CD4-positive, alpha-beta T cell (primary cell): ENCODE measurements at places on chromosomes 1 and 21. TPM values are rescaled to one million over a fixed set of nuclear protein-coding genes. Genes with fewer than 3 reads are reported as not detected.

Gene FCGR3A
- 0.25 TPM for total RNA-seq

Gene FAM43B
- total RNA-seq, result not detected

Gene AK5
- total RNA-seq, result 32.0 TPM

Gene TSACC
- not detected for total RNA-seq

Gene RASSF5
- 153 TPM for total RNA-seq

Gene BSND
- not detected for total RNA-seq

Gene MYBPH
- total RNA-seq, result not detected

Gene CAPZB
- total RNA-seq, result 173 TPM

Gene PPIH
- 29.4 TPM for total RNA-seq

- no peak for DNase-seq
Measured at GRCh38 chr1:57327336-57327735, 96.5 kb downstream of the DAB1 start.

DNA sequence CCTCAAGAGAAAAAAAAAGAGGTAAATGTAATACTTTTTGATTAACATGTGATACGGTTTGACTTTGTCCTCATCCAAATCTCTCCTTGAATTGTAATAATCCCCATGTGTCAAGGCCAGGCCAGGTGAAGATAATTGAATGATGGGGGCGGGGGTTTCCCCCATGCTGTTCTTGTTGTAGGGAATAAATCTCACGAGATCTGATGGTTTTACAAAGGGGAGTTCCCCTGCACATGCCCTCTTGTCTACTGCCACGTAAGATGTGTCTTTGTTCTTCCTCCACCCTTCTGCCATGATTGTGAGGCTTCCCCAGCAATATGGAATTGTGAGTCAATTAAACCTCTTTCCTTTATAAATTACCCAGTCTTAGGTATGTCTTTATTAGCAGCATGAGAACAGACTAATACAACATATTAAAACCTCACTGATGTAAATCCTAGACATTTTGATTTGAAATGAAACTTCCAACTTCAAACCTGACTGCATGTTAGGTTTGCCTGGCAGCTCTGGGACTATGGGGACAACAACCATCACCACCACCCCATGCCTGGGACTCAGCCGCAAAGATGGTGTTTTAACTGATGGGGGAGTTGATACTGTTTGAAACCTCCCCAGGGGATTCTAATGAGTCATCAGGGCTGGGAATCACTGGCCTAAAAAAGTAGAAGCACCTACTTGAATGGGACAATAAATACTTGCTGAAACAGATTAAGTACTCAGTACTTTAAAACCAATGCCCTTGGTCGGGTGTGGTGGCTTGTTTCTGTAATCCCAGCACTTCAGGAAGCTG is 32.8 kb upstream of the BACH1 start:
- no peak for DNase-seq

DNA sequence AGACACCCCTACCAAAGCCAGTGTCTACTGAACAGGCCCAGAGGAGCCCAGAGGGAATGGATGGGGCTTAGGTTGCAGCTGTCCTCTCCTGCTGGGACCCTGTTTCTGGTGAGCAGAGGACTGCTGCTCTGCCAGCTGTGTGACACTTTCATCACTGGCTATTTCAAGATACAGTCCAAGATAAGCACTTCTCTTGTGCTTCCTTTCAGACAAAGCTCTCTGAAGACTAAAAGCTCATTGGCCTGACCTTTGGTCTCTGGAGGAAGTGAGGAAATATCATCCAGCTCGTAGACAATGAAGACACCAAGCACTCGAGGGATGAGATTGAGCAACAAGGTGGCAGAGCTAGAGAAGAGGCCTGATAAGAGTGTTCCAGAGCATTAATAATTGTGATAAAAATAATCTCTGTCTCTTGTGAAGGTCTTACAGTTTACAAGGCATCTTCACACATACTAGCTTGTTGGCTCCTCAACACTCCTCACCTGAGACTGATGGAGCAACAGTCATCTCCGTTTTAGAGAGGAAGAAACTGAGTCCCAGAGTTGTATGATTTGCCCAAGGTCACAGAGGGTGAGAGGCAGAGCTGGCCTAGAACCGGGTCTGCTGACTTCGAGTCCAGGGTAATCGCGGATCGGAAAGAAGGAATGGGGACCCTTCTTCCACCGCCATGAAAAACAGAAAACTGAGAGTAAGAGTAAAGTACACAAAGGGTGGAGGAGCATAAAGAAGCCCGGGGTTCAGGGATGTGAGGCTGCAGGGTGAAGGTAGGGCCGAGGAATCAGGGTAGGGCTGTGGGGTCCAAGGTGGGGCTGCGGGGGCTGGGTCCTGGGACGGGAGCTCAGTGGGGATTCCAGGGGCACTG is 666 bp downstream of the PAFAH2 start:
- DNase-seq, result no peak

GRCh38 chr21:36860736-36861594 is 105.5 kb downstream of the HLCS start:
- no peak for DNase-seq

- no peak for DNase-seq
Measured at GRCh38 chr1:54606096-54606989, 17.0 kb downstream of the FAM151A start.

DNA sequence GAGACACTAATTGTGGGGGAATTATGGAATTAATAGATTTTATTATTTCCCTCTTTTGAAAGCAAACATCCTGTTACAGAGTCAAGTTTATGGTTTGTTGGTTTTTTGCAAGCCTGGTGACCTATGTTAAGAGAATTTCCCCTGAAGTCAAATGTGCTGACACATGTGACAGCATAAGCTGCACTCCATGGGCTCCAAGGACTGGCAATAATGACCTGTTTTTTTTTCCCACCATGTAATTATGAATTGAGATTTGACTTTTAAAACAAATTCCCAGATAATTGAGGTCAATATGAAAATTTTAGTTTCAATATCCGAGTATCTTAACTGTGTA is 242.5 kb upstream of the SGIP1 start:
- DNase-seq, result no peak

DNA sequence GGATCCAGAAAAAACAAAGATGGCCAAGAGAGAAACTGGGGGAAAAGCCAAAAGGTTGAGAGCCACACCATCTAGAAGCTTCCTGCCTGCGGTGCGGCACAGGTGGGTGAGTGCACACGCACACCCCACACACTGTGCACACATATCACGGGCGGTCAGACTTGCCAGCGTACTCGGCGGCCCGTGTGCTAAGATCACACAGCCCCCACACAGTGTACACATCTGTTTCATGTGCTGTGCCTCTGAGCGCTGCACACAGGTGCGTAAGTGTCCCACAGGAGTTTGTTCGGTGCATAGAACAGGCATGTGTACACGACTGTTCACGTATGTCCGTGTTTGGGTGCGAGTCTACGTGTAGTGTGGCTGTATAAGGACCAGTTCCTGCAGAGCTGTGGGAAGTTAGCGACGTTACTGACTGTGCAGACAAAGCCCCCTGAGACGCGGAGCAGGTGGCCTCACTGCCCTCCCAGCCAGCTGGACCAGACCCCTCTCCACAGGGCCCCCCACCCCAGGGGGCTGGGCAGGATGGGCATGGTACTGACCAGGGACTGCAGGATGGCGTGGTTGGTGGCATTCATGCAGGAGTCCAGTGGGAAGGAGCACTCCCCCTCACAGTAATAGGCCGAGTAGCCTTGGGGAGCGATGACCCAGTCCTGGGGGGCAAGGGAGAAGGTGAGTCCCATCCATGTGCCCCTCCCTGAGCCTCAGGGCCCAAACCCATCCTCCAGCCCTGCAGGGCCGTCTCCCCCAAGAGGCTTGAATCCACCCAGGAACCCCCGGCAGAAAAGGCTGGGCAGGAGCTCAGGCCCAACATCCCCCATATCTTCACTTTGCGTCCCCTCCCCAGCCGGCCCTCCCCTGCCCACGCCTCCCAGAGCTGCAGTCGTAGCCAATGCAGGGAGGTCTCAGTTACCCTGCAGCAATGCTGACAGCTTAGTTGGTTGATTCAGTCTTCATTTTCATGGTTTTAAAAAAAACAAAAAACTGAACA is 8.3 kb downstream of the OXCT2 start:
- no peak for DNase-seq

- DNase-seq, result no peak
Measured at GRCh38 chr21:39109596-39110210, 73.5 kb downstream of the PSMG1 start.

DNA sequence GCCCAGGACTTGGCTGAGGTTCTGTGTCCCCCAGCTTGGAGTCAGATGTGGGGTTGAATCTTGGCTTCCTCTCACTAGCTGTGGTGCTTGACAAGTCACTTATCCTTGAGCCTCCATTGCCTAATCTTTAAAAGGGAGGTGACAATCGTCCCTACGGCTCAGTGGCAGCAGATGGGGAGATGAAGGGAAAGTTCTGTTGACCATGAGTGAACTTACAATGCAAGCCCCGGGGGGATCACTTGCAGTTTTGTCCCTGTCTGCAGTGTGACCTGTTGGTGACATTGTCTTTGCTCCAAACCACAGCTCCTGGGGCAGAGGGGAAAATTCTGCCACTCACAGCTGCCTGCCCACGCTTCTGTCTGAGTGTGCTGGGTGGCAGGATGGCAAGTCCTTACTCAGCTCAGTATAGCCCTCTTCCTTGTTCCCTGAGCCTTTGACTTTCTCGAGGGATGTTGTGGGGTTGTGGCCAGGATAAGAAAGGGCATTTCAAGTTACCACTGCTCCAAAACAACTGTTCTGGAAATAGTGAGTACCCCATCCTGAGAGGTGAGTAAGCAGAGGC is 1.7 kb downstream of the PCSK9 start:
- DNase-seq, result no peak

GRCh38 chr1:203056516-203056915 is 29.3 kb downstream of the MYOG start:
- no peak for DNase-seq

- DNase-seq, result no peak
Measured at GRCh38 chr1:11194407-11195176, 5.4 kb downstream of the ANGPTL7 start.
